NCI-H69 (cell line): ENCODE measurements at places on chromosomes 5 and 9.
A peak's percentile ranks its signal among the peaks of the same experiment; 100 is the strongest.

DNA sequence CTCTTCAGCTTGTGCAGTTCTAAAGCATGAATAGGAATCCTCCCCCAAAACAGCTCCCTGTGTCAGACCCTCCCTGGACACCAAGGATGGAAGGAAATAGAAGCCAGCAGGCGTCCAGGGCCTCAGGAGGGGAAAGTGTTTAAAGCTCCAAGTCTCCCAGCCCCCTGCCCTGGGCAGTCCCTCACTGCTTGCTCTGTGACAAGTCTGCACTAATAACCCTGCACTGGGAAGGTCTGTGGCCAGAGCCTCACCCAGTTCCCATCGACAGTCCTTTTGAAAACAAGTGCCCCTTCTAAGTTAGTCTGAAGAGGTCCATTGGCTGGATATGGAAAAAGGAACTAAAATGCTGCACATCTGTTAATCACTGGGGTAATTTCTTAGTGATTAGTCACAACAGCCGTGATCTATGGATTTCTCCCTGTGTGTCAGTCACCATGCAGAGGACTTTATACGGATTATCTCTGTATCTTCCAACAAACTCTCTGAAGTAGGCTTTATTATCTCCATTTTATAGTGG lies 195.3 kb downstream of the FBXL7 start:
- DNase-seq: no peak

DNA sequence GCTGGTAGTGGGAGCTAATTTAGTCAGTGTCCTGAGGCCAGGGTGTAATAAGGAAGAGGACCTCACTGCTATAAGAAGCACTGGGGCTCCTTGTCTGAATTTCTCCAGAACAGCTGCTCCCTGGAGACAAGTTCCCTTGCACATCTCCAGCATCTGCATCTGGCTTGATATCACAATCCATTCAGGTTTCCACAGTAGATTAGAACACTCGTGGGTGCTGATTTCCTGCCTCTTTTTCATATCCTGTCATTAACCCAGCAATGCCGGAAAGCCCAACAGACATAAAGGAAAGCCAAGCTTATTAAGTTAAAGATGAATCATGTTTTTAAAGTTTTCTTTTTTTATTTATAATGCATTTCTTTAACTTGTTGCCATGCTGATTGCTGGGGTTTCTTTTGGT lies 232.3 kb upstream of the WWC1 start:
- DNase-seq: no peak

DNA sequence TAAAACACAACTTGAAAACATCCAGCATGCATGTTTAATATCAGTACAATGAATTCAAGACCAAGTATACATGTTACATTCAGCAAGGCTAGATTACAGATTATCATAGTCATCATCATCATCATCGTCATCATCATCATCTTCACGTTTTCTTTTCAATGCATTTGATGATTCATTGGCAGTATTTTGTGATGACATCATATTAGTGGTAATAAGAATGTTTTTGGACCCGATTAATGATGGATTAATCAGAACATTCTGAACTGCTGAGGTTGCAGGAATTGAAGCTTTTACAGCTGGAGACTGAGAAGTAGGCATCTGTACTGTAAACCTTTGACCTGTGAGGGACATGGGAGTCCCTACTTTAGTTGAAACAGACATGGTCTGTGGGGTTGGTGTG lies 4.5 kb downstream of the AK6 start:
- no peak for DNase-seq

GRCh38 chr5:146458894-146459293 lies 11.8 kb downstream of the TCERG1 start:
- no peak for DNase-seq

- peak; percentile 9 for DNase-seq
Measured at GRCh38 chr9:115367780-115368525, 250.0 kb upstream of the TNC start.

GRCh38 chr5:66877843-66878242 lies 281.6 kb downstream of the MAST4 start:
- no peak for DNase-seq

GRCh38 chr5:172749881-172750633 lies 20.9 kb downstream of the DUSP1 start:
- no peak for DNase-seq

DNA sequence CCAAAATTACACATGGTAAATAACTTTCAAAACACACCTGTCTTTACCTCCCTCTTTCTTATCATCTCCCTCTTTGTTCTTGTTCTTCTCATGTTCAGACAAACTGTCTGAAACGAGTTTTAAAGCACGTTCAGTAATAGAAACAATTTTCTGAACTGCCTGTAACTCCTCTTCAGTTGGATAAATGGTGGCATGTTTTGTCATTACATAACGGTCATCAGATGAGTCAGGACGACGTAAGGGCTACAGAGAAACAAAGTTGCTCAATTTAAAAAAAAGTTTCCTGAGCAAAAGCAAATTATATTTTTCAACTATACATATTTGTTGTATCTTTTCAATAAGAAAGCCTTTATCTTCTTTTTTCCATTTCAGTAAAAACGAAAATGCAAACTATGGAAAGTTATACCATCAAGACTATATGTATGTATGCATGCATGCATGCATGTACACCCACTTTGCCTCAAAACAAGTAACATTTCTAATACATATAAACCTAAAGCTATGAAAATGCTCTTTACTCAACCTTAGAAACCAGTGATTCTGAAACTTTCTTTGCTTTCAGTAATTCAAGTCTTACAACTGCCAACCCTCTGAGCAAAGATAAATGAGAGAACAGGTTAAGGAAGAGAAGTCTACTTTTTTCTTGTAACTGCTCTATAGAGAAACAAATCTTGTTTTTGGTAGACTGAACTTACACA lies 56.0 kb downstream of the ZFR start:
- DNase-seq: no peak

- no peak for DNase-seq
Measured at GRCh38 chr9:77462066-77462465, 186.1 kb downstream of the GNA14 start.

DNA sequence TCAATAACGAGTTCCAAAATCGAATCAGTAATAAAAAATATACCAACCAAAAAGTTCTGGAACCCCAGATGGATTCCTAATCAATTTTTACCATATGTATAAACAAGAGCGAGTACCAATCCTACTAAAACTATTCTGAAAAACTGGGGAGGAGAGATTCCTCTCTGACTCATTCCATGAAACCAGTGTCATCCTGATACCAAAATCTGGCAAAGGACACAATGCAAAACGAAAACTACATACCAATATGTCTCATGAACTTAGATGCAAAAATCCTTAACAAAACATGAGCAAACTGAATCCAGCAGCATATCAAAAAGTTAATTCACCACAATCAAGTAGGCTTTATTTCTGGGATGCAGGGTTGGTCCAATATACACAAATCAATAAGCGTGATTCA lies 30.5 kb upstream of the MACIR start:
- DNase-seq: no peak

- no peak for DNase-seq
Measured at GRCh38 chr5:133814152-133814551, 154.3 kb downstream of the C5orf15 start.

DNA sequence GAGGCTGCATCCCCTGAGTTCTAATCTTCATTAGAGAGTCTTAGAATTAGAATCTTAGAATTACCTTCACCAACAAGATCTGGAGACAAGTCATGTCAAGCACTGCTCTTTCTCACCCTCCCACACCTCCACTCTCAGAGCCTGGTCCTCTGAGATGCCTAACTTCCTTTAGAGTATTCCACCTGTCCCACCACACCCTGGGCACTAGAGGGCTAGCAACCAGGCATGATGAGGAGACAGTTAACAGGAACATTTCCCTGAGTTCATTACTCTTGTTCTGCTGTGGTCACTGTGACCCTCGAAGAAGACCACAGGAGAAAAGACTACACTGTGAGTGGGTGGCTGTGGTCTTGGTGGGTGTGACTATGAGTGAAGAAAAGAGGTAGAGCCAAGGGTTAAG lies 25.2 kb upstream of the MAP1B start:
- no peak for DNase-seq

GRCh38 chr5:141637123-141637766 lies 448 bp downstream of the RELL2 start:
- DNase-seq: peak; percentile 58
